ENCODE measurements at places on chromosomes 12 and 14.

DNA sequence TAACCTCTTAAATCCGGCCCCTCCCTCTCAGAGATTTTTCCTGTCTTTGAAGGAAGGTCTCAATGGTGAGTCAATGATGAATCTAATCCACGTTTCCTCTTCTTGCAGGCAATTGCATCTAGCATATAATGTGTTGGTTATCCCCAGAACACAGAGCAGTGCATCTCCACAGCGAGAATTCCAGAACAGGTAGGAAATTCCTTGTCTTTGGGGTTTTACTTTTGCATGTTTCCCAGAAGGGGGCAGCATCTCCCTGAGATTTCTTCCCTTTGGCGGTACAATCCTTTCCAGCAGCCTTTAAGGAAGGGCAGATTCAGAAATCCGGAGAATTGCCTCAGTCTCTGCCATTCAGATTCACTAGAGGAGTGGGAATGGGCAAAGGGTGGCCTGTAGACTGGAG is 128.0 kb downstream of the KCNA5 start:
- no peak for DNase-seq

- DNase-seq, result no peak
These were observed 29.3 kb upstream of the ZFP36L1 start for GRCh38 chr14:68822132-68822651.

DNA sequence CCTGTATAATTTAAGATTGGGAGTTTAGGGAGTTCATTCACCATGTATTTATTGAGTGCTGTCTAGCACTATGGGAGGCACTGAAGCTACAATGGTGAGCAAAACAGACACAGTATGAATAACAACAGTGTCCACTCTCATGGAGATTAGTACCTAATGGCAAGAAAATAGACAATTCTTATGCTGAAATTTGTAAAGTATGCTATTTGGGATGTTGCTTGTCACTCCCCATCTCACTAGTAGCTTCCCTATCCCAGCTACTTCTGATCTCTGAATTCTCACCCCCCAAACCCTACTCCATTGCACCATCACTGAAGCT is 4.0 kb downstream of the GDF11 start:
- DNase-seq, result no peak

DNA sequence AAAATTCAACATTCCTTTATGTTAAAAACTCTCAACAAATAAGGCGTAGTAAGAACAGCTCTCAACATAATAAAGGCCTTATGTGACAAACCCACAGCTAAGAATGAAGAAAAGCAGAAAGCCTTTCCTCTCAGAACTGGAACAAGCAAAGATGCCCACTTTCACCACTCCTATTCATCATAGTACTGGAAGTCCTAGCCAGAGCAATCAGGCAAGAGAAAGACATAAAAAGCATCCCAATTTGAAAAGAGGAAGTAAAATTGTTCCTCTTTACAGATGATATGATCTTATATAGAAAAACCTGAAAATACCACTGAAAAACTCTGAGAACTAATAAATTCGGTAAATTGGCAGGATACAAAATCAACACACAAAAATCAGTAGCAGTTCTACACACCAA is 52.1 kb downstream of the STON2 start:
- DNase-seq, result no peak

DNA sequence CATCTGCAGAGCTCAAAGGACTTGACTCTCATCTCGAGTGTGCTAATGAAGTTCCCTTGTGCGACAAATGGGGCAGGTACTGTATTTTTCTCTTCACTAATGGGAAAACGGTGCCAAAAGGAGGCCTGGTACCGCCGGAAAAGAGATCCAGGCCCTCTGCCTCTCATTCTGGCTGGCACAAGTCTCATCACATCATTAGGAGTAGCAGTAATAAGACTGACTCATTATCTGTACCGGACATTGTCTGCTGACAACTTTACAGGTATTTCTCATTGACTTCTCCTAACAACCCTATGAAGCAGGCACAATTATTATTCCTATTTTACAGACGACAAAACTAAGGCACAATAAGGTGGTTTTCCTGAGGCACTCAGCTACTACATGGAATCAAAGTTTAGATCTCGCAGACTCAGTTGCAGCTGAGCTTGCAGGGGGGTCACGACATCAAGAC is 668 bp downstream of the APPL2 start:
- DNase-seq, result no peak

DNA sequence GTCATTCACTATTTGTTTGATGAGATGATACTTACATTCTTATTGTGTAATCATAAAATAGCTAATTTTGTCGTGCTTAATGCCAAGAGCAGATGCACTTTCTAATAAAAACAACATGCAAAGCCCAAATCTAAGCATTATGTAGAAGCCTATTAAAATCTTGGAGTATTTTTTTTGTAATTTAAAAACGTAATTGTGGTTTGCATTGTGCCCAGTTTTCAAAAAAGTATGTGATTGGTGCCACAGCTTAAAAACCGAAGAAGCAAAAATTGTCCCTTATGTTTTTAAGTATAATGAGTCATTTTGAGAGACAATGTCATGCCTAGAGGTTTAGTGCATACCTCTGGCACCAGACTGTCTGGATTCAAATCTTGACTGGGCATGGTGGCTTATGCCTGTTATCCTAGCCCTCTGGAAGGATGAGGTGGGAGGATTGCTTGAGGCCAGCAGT is 464.8 kb upstream of the RGS6 start:
- no peak for DNase-seq

DNA sequence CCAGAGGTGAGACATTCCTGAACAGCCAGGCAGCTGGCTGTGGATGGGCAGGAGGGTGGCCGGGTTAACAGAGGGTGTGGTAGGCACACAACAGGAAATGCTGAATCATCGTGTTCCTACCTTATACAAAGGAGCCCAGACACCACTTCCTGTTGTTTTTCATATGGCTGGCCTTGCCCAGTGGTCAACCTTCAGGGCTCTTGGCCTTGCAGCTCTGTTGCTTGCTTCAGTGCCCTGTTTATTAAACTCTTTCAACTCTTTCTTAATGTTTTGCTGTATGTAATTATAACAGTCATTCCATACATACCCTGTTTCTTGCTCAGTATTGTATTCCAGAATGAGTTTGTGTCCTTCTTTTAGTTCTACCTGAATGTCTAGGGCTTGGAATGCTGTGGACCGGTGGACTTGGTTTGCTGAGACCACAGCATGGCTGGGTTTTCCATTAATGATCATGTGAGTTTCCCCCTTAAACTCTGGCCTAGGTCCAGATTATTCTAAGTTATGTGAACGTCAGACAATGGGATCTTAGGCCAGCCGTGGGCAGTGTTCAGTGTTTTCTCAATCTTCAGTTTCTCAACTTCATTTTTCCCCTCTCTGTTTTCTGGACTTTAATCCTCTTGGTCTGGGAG is 11.9 kb downstream of the CFAP54 start:
- DNase-seq, result no peak

GRCh38 chr12:121657305-121658008 is 12.0 kb downstream of the MORN3 start:
- DNase-seq, result no peak

- DNase-seq, result peak; percentile 34
These were observed 18.0 kb downstream of the LRRC74A start for GRCh38 chr14:76844223-76844622.

GRCh38 chr12:129772501-129773493 is 131.0 kb downstream of the TMEM132D start:
- DNase-seq, result no peak

- no peak for DNase-seq
These were observed 38.2 kb downstream of the NCKAP5L start for GRCh38 chr12:49789992-49790391.

DNA sequence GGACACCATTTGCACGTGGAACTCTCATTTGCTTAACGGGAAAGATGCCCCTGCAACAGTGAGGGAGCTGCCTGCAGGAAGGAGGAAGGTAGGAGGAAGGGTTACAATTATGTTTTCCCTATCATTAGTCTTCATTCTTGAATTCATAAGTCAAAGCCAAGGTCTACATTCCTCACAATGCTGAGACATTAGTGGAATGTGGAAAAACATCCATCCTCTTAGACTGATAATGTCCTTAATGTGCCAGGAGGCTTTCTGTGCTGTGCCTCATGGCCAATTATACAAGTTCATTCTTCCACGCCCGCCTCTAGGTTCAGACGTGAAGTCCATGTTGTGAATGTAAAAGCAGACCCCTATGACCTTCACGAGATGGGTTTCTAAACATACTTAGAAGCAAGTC is 1212.4 kb upstream of the TMEM132C start:
- no peak for DNase-seq

- DNase-seq, result no peak
These were observed 795.6 kb downstream of the DIO2 start for GRCh38 chr14:79415726-79416125.

DNA sequence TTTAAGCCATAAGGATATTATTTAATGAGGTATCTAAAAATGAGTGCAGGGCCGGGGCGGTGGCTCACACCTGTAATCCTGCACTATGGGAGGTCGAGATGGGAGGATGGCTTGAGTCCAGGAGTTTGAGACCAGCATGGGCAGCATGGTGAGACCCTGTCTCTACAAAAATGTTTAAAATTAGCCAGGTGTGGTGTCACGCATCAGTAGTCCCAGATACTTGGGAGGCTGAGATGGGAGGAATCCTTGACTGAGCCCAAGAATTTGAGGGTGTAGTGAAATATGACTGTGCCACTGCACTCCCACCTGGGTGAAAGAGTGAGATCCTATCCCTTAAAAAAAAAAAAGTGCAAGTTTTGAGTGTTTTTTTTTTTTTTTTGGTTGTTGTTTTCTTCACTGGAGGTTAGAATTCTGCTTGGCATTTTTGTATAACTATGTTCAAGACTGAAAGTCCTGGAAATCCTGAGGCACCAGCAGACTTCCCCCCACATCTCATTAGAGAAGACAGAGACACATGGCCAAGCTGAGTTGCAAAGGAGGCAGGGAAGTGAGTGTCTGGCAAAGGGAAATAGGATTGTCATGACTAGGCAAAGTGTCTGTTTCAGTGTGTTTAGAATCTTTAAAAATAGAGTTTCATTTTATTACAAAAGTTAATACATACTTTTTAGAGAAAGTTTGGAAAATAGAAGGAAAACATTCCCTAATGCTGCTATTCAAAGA is 53.5 kb upstream of the DUSP6 start:
- no peak for DNase-seq

DNA sequence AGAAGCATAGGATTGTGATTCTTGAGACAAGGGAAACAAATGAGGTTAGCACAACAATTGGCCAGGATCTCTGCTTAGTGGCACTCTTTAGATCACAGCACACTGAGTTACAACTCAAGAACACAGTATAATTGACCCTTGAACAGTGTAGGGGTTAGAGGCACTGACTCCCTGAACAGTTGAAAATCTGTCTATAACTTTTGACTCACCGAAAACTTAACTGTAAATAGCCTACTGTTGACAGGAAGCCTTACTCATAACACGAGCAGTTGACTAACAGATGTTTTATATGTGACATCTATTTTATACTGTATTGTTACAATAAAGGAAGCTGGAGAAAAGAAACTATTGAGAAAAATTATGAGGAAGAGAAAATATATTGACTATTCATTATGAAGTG is 296.1 kb downstream of the RERGL start:
- no peak for DNase-seq

GRCh38 chr14:101098641-101099040 is 195.1 kb upstream of the RTL1 start:
- DNase-seq, result no peak

GRCh38 chr12:12983420-12984035 is 16.5 kb downstream of the HEBP1 start:
- no peak for DNase-seq

GRCh38 chr14:58072288-58073071 is 79.5 kb downstream of the ARMH4 start:
- no peak for DNase-seq

GRCh38 chr14:91315844-91316267 is 71.4 kb upstream of the GPR68 start:
- peak; percentile 54 for DNase-seq

- no peak for DNase-seq
These were observed 90.1 kb downstream of the ADCK1 start for GRCh38 chr14:77889971-77890442.

- DNase-seq, result no peak
These were observed 197.0 kb downstream of the TMTC2 start for GRCh38 chr12:82883394-82884355.

GRCh38 chr14:22569737-22570131 is 19.3 kb downstream of the DAD1 start:
- DNase-seq, result no peak

DNA sequence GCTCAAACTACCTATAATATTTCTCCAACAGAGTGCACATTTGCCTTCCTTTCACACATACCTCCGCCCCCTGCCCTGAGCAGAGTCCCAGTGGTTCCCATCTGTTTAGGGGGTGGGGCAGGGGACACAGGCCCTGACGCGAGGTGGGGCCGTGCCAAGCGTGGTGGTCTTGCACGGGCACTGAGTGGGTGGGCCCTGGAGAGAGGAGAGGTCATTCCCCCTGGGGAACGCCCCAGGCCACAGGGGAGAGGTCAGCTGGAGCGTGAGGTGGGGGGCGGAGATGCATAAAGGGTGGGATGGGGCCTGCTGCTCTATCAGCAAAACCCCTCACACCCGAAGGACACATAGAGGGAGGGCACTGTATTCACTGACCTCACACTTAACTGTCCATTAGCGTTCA is 441.9 kb downstream of the TMEM121 start:
- no peak for DNase-seq

DNA sequence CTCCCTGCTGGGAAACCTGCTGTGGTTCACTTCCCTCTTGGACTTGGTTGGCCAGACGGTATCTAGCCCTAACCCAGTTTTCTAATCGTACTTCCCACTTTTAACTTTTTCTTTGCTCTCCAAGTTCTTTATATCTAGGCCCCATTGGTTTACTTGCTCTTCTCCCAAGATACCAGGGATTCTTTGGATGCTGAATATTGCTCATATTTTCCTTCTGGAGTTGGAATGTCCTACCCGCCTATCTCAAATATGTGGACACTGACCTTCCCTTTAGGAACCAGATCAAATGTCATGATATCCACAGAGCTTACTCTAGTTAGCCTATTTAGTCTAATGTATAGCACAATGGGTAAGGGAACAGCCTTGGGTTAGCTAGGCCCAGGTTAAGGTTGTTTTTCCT is 228.6 kb downstream of the DACT1 start:
- no peak for DNase-seq

DNA sequence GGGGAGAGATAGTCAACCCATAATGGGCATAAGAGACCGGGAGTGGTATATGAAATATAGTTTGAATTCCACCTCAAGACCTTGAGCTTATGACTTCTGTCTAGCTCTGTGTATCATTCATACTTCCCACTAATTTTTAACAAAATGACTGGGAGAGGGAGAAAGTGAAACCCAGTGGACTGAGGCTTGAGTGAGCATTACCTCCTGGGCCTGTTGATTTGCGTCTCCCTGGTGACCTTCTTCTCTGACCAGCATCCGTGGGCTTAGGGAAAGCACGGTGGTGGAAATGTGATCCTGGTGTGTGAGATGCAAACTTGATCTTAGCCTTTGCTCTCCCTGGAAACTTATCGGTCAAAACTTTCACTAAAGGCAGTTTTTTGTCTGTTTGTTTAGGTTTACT is 207.9 kb upstream of the BCL2L14 start:
- no peak for DNase-seq

GRCh38 chr14:94227029-94227428 is 52.9 kb downstream of the PPP4R4 start:
- no peak for DNase-seq

DNA sequence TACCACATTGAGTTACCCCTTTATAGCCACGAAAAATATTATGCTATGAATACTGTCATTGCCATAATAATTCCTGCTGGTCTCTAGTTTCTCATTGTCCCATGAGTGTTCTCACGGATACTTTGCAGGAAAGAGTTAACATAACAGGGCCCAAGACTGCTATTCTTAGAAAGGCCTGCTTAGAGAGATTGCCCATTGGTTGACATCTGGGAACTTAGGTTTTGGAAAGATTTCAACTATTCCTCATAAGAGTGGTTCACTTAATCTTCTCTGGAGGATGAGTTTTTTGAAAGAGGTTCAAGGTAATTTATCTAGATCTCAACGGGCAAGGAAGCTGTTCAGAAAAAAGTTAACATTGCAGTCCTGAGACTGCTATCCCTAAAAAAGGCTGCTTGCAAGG is 18.4 kb upstream of the PRPF39 start:
- no peak for DNase-seq

Measured in stimulated activated CD4-positive, alpha-beta T cell treated with anti-CD3 and anti-CD28 coated beads, TNF-alpha, amount 100 ng/mL, for 4 hours (primary cell).